Testis (tissue), 5 donors: ENCODE measurements at places on chromosomes 4 and X. TPM values are rescaled to one million over a fixed set of nuclear protein-coding genes. Genes with fewer than 3 reads are reported as not detected.

Gene C4orf36
- total RNA-seq: 20.0 TPM

Gene STPG2
- 2.7 TPM for total RNA-seq

Gene BMPR1B
- 9.1 TPM for total RNA-seq

Gene CFAP47
- total RNA-seq: 3.2 TPM

Gene ARAP2
- total RNA-seq: 81.1 TPM

Gene LUZP4
- 13.7 TPM for total RNA-seq

Gene ADH5
- total RNA-seq: 122 TPM

Gene SCRG1
- total RNA-seq: 22.9 TPM

Gene GUCY1A1
- total RNA-seq: 2.5 TPM

Gene CT45A10
- 17.7 TPM for total RNA-seq

Gene SASH3
- total RNA-seq: 2.0 TPM

Gene CXCR3
- 0.24 TPM for total RNA-seq

Gene HSFX4
- 2.4 TPM for total RNA-seq

Gene GPR119
- total RNA-seq: 0.55 TPM

Gene ATOH1
- total RNA-seq: not detected

Gene TCEAL7
- 5.5 TPM for total RNA-seq

Gene CHRDL1
- total RNA-seq: 8.4 TPM

Gene RAPGEF2
- total RNA-seq: 38.9 TPM

Gene PFKFB1
- 1.5 TPM for total RNA-seq

Gene TMSB15A
- total RNA-seq: 9.2 TPM

Gene EPGN
- not detected for total RNA-seq
